SK-N-MC (cell line): ENCODE measurements at places on chromosomes 16 and 17.

DNA sequence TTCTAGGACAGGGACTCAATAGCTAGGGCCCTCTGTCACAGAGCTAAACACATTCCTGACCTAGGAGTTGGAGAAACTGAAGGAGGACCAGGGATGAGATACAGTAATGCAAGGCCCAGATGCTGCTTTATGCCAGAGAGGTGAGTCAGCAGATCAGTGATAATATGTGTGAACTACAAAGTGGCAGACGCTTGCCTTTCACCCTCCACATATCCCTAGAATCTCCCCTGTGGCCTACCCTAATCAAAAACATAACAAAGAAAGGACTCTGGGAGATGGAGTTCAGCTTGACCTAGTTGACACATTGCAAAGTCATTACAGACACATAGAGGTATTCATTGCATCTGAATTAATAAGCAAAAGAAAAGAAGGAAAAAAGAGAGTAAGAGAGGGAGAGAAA, 417.6 kb upstream of the DYNLRB2 start:
- DNase-seq: no peak

DNA sequence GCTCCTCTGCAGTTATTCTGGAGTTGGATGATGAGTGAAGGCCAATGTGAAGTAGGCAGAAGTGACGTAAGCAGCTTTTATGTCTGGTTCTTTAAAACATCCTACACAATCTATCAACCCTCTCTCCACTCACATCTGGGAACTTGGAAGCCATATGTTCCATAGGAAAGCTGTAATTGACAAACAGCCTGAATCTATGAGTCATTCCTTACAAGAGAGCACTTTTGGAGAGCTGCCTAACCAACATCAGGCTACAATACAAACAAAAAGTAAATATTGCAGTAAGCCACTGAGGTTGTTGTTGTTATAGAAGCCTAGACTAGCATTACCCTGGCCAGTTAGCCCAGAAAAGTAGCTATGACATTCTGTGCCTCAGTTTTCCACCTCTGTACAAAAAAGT, 5.9 kb downstream of the CCL7 start:
- no peak for DNase-seq

DNA sequence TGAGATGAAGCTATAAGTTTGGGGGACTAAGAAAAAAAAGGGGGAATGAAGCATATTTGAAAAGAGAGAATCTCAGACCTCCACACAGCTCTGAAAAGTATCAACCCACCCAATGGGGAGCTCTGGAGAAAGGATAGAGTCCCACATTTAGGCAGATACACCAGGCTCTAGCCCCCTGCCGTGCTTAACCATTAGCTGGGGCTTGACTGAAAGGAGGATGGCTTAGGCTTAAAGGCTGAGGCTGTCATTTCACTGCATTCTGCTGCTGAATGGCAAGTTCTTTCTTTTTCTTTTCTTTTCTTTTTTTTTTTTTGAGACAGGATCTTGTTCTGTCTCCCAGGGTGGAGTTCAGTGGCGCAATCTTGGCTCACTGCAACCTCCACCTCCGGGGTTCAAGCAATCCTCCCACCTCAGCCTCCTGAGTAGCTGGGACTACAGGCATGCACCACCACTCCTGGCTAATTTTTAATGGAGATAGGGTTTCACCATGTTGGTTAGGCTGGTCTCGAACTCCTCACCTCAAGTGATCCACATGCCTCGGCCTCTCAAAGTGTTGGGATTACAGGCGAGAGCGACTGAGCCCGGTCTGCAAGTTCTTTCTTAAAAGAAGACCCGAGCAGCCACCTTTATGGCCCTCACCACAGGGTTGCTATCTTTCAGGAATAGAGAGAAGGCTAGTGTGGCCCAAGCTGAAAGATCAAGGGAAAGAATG, 9.0 kb upstream of the MMP2 start:
- no peak for DNase-seq

- DNase-seq: no peak
Measured at GRCh38 chr17:81120695-81121621, 44.3 kb upstream of the PVALEF start.

GRCh38 chr17:13153036-13153435, 135.2 kb upstream of the ELAC2 start:
- DNase-seq: no peak

DNA sequence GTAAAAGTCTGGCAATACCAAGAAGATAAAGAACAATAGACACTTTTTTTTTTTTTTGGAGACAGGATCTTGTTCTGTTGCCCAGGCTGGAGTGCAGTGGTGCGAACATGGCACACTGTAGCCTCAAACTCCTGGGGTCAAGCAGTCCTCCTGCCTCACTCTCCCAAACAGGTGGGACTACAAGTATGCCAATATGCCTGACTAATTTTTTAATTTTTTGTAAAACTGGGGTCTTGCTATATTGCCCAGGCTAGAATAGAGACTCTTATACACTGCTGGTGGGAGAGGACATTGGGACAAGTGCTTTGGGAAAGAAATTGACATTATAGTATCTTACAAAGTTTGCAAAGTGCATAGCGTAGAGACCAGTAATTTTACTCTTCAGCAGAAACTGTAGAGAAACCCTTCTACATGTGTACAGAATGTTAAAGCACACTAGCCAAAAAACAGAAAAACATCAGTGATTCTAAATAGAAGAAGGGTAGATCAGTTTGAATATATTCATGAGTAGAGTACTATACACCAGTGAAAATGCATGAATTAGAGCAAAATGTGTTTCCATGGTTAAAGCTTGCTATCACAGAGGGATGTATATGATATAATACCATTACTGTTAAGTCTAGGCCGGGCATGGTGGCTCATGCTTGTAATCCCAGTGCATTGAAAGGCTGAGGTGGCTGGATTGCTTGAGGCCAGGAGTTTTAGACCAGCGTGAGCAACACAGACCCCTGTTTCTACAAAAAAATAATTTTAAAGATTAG, 7.0 kb upstream of the EFNB3 start:
- no peak for DNase-seq

GRCh38 chr17:37220607-37220953, 155.2 kb upstream of the C17orf78 start:
- DNase-seq: no peak

GRCh38 chr17:45410144-45411091, 22.3 kb downstream of the ARHGAP27 start:
- DNase-seq: no peak

- DNase-seq: peak; percentile 10
Measured at GRCh38 chr16:4182581-4183236, 59.2 kb downstream of the SRL start.

- no peak for DNase-seq
Measured at GRCh38 chr16:27304881-27305745, 8.7 kb upstream of the IL4R start.

- DNase-seq: no peak
Measured at GRCh38 chr16:84427553-84427952, 59.2 kb downstream of the ATP2C2 start.

- DNase-seq: no peak
Measured at GRCh38 chr17:76234354-76234679, 6.0 kb downstream of the RNF157 start.

DNA sequence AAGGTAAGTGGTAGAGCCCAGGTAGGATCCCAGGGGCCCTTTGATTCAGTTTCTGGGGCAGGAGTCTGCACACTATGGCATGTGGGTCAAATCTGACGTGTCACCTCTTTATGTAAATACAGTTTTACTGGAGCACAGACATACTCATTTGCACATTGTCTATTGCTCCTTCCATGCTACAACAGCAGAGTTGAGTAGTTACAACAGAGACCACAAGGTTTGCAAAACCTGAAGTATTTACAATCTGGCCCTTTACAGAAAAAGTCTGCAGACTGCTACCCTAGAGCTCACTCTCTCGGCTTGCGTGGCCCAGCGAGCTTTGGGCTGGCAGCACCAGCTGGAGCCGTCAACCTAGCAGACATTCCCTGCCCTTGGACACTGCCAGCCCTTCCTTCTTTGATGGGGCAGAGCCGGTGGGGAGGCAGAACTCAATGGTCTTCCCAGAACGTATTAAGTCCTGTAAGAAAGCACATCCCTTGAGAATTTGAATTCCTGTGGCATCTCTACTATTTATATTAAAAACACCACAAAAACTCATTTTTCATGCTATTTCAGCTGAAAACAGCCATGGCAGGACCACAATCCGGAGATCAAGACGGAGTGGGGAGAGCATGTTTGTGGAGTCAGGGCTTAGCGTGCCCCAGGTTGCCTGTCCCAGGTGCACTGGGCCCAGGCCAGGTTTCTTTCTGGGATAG, 133.1 kb upstream of the NUDT7 start:
- no peak for DNase-seq

DNA sequence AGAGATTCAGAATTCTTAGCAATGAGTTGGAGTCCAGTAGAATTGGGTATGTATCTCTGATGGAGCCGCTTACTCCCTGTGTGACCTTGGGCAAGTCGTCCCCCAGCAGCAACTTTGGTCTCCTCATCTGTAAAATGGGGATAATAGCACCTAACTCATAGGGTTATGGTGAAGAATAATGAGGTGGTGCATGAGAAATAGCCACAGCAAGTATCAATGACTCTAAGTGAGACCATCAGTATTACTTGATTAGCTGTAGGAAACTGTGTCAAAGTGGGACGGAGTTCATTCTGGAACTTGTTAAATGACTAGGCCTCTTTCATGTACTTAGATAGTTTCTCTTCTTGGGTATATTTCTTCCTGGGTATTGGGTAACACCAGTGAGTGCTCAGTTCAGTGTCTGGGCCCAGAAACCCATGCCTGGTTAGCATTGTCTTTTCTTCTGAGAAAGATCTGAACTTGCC, 6.4 kb downstream of the PRKCB start:
- no peak for DNase-seq

- no peak for DNase-seq
Measured at GRCh38 chr16:88678224-88678979, 7.9 kb downstream of the SNAI3 start.

DNA sequence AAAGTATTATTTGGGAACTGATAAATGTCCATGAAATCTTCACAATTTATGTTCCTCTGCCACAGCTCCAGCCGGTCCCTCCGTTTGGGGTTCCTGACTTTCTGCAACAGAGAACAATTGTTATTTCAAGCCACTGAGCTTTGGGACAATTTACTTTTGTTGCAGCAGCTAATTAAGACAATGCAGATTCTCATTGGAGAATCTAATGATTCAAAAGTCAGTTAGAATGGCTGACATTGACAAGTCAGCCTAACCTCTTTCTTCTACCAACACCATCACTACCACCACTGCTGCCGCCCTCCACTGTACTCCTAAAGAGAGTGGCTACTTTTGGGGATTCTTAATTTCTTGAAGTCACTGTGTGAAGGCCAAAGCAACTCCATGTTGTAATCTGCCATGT, 15.0 kb upstream of the HEATR6 start:
- DNase-seq: no peak

- DNase-seq: no peak
Measured at GRCh38 chr17:59897090-59897489, 4.2 kb downstream of the RPS6KB1 start.

GRCh38 chr16:86844695-86845094, 266.3 kb downstream of the FOXL1 start:
- no peak for DNase-seq

GRCh38 chr16:27778926-27779570, 229.1 kb downstream of the KATNIP start:
- no peak for DNase-seq

GRCh38 chr17:21042458-21043295, at the start of gene USP22:
Gene USP22, minus strand, starts transcription at chr17:21043011. Its CDS starts 176 bp downstream, at chr17:21042835.
- no peak for DNase-seq

DNA sequence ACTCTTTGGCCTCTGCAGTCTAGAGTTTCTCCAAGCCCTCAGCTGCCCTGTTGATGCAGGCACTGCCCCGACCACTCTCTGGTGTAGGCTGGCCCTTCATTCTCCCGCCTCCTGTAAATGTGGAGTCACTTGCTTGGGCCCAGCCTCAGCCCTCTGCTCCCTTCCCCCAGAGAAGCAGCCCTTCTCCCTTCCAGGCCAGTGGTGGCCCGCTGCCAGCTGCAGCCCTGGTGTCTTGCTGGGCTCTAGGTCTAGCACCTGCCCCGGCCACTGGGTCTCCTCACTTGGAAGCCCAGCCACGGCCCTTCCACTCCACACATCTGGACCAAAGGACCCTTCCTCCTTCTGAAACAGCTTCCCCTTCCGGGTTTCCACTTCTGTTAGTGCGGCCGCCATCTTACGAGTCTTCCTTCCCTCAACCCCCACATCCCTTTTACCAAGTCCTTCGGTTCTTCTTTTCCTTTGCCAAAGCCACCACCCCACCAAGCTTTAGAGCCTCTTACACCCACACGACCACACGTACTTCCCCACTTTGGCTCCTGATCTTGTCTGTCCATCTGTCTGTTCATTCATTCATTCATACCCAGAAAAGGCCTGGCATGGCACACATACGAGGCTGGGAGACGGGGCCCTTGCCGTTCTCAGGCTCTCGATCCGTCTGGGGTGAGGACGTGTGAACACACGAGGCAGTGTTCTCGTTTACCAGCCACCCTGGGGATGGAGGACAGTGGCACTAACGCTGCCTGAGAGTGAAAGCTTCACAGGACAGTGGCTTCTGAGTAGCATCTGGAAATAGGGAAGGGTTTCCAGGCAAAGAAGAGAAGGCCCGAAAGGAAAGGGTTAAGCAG, 68.0 kb downstream of the ABR start:
- no peak for DNase-seq

- DNase-seq: no peak
Measured at GRCh38 chr17:57959929-57960328, 4.7 kb upstream of the CUEDC1 start.

DNA sequence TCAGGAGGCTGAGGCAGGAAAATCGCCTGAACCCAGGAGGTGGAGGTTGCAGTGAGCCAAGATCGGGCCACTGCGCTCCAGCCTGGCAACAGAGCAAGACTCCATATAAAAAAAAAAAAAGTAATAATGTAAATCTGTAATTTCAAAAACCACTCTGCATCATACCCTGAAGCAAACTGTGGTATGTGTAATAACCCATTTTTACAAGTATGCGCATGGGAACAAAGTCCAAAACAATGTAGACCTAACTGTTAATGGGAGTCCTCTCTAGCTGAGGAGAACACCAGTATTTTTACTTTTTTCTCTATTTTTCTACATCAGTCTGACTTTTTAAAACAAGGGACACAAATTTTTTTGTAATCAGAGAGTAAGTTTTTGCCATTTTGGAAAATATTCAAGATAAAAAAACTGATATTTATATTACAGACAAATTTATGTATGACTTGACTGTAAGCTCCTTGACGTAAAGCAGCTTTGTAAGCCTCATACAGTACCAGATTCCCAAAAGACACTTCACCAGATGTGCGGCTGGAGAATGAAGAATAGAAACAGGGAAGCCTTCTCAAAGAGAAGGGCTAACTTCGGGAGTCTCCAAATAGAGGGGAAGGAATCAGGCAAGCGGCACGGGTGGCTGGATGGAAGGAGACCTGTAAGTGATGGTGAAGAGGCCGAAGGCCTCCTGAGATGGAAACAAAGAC, 25.7 kb downstream of the CMTM4 start:
- DNase-seq: peak; percentile 62
